ENCODE measurements at places on chromosomes 2 and 18.

DNA sequence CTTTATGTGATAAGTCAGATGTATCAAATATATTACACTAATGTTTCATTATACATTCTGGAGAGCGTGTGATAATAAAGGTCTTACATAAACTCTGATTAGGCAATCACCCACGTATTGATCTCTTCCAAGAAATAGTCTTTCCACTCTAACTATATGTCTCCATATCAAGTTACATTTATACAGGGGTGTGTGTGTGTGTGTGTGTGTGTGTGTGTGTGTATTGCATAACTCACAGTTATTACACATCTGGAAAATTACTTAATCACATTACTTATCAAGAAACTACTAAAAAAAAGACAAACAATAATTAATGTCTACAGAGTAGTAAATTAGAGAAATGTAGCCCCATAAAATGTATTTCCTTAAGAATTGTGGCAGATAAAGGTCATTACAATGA lies 339.8 kb downstream of the CDH19 start:
- no peak for DNase-seq

- no peak for DNase-seq
These were observed 1.5 kb downstream of the ZFAND2B start for GRCh38 chr2:219207884-219208740.

DNA sequence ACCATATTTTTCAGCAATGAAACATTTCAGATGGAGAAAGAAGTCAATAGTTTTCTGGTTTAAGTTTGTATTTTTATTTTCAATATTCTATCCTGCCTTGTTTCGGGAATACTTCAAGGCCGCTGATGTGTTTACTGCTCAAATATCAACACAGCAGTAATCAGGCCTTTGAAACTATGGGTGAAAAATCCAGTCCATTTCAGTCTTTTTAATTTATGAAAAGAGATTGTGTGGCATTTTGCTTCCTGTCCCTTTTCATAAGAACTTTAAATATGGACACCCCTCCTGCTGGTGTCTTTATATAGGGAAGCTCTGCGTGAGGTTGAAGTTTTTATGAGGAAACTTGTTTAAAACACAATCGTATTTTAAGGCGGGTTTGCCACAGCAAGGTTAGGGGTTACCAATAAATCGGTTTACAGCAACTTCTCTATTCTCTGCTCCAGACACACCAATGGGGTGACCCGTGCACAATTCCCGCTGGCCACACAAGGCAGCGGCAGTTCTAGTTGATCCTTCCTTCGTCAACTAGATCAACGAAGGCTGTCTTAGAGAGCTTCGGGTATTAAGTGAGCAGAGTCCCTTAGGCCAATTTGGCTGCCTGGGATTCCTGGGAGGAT lies 1.2 kb upstream of the TANC1 start:
- peak; percentile 35 for DNase-seq

GRCh38 chr2:24160761-24161160 lies 14.1 kb upstream of the FAM228A start:
- DNase-seq: no peak

- no peak for DNase-seq
These were observed 225.5 kb upstream of the KLHL14 start for GRCh38 chr18:32998285-32998684.

GRCh38 chr2:174312581-174313234 lies 22.0 kb upstream of the SP9 start:
- no peak for DNase-seq

DNA sequence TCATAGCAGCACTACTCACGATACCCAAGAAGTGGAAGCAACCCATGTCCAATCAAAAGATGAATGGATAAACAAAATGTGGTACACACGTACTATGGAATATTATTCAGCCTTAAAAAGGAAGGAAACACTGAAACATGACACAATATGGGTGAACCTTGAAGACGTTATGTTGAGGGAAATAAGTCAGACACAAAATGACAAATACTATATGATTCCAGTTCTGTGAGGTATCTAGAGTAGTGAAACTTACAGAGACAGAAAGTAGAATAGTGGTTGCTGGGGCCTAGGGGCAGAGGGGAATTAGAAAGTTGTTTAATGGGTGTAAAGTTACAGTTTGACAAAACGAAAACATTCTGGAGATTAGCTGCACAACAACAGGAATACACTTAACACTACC lies 24.7 kb downstream of the TLK1 start:
- DNase-seq: no peak

GRCh38 chr2:106563195-106563594 lies 76.0 kb downstream of the CD8B2 start:
- no peak for DNase-seq

GRCh38 chr2:102310964-102311640 lies at the start of gene IL1RL1:
Gene IL1RL1 (plus strand): TSS chr2:102311563. CDS start chr2:102338265, 26,702 bp downstream.
- DNase-seq: no peak

DNA sequence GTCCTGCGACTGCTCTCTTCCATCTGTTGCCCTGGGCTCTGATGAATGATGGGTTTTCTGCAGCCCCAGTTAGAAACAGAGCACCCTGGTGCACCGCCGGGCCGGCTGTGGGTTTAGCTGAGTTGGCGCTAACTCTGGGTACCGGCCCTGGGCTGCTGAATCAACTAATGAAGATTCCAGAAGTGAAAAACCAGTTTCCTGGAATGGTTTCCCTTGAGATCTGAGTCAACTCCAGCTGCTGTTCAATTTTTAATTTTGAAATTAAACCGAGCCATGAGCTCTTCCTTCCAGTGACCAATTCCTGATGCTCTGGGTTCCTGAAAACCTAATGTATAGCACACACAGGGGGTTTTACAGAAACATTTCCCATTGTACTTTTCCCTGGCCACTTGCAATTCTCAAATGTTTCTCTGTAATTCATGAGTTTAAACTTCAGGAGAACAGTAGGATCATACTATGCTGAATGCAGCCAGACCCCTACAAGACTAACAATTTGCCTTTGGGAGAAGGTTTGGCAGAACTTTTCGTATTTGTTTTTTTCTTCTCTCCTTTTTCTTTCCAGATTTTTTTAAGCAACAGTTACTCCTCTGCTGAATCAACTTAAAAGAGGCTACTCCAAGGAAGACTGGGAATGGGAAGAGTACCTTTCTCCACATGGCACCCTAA lies 5.5 kb downstream of the COL6A3 start:
- DNase-seq: no peak

- no peak for DNase-seq
These were observed 213.7 kb upstream of the COPS8 start for GRCh38 chr2:236872015-236872414.

GRCh38 chr2:174877751-174878150 lies 113.5 kb upstream of the CHRNA1 start:
- DNase-seq: no peak

DNA sequence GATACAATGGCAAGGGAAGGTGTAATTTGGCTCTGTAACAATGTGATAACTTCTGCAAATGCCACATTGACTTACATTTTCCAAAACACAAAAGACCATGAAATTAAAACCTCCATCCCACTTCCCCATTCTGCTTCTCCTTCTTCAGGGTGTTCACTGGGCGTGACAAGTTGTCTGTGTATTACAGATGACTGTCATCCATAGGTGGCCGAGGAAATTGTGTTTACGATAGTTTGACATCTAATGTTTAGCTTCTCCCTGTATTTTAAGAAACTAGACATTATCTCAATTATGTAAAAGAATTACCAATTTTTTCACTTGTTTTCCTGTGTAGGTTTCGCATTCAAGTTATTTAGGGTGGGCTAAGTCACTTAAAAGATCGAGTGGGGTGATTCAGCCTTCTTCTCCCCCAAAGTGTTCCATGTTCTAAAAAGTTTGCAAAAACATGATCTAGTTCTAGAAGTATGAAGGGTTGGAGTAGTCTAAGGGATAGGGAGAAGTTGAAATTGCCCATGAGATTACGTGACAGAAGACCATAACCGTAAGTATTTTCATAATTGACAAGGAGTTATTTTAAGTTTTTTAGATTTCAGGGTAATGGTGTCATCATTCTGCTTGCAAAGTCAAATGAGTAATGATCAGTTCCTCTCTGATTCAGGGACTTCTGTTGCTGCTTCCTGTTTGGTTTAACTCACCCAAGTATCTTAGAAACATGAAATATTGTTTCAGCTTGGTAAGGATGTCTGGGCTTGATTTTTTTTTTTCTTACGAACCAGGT lies 25.2 kb upstream of the CYTIP start:
- DNase-seq: no peak

GRCh38 chr2:206457188-206457634 lies 13.9 kb downstream of the ADAM23 start:
- no peak for DNase-seq

DNA sequence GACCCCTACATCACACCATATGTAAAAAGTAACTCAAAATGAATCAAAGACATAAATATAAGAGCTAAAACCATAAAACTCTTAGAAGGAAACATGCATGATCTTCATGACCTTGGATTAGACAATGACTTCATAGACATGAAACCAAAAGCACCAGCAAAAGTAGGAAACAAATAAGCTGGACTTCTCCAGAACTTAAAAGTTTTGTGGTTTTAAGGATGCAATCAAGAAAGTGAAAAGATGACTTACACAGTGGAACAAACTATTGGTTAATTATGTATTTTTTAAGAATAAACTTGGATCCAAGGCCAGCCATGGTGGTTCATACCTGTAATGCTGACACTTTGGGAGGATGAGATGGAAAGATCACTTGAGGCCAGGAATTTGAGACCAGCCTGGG lies 150.2 kb downstream of the GALNT1 start:
- no peak for DNase-seq

- DNase-seq: no peak
These were observed 71.6 kb upstream of the CYP1B1 start for GRCh38 chr2:38147333-38148121.

DNA sequence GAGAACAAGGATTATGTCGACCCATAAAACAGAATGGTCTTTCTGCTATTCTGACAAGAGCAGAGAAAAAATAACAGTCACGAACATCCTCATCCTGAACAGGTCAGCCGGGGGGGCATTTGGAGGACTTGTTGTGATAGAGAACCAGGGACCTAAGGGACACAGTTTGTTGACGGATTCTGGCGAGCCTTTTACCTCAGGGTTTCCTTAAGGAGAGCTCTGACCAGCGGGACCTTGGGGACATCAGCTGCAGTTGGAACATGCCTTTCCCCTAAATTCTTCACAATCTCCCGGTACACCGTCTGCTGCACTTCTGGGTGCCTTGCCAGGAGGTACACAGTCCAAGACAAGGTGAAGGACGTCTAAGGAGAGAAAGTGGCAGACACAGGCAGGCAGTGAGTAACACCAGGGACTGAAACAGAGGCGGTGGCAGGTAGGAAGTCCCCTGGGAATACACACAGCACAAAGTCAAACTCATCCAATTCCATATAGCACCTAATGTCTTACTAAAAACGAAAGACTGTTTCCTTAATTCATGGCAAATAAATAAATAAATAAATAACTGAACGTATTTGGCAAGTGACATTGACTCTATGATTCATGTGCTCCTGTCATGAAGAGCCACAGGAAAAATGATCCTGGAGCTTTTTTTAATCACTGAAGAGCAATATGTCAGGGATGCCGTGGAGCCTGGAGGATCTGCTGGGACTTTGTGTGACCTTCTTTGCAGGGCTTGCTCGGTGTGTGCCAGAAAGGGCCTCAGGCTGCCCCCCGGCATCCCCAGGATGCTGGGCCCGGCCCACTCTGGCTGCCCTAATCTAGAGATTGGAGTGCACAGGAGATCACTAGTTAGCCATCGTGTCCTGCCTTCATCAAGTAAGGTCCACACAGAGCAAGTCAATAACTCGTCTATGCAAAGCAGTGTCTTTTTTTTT lies 24.7 kb downstream of the CYP27C1 start:
- DNase-seq: no peak

- no peak for DNase-seq
These were observed 3.2 kb downstream of the SP100 start for GRCh38 chr2:230419181-230419580.

- DNase-seq: no peak
These were observed 161.0 kb upstream of the ID2 start for GRCh38 chr2:8520791-8521344.

- no peak for DNase-seq
These were observed 112.2 kb downstream of the GALNT3 start for GRCh38 chr2:165681841-165682240.

DNA sequence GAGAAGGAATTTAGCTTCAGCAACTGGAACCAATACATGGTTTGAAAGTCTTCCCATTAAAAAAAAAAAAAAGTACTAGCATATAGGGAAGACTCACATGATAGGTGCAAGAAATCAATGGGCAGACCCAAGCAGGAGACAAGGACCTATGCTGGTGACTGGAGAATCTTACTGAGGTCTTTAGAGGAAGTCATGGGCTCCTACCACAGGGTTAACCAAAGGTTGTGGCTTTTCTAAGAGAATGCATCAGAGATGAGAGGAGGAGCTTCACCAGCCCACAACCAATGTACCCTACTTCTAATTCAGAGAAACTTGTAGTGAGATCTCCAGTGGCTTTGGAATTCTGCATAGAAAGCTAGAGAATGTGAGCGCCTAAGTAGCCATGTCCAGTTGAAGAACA lies 207.4 kb downstream of the NCKAP5 start:
- no peak for DNase-seq

GRCh38 chr2:231928901-231929725 lies 2.9 kb upstream of the NPPC start:
- DNase-seq: no peak

DNA sequence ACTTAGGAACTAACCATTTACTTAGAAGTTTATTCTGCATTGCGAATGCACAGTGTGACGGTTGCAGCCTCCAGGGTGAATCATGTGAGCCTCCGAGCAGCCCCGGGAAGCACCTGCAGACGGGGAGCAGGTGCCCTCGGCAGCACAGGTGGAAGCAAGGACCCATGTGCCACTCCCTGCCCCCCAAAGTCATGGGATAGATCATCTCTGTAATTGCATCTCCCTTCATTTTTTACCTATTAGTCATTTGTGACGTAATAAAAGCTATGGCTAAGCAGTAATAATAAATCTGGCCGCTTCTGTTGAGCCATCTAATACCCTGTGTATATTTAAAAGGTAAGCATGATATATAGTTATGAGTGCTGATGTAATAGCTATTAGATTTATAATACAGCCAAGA lies 97.2 kb downstream of the PTGR3 start:
- no peak for DNase-seq

DNA sequence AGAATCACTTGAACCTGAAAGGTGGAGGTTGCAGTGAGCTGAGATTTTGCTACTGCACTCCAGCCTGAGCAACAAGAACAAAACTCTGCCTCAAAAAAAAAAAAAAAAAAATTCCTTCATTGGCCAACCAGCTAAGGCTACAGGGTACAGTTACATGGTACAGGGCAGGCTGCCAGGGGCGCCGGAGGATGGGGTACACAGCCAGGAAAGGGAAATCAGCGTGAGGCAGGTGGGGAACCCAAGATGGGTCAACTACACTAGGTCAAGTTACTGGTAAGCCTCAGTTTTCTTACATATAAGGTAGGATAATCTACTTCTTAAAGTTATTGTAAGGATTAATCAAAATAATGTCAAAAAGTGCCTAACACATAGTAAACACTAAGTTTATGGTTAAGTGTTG lies 142.6 kb upstream of the MSH6 start:
- DNase-seq: no peak
